ENCODE measurements at places on chromosomes 3 and 15.

- DNase-seq: no peak
Observed at GRCh38 chr3:164752812-164753211, 325.5 kb downstream of the SI start.

- no peak for DNase-seq
Observed at GRCh38 chr3:94862703-94863102, 799.8 kb downstream of the NSUN3 start.

GRCh38 chr15:38187630-38188313, 64.9 kb upstream of the SPRED1 start:
- DNase-seq: no peak

- peak; percentile 39 for DNase-seq
Observed at GRCh38 chr15:23642413-23643044, 5.1 kb downstream of the MAGEL2 start.

- no peak for DNase-seq
Observed at GRCh38 chr3:189927975-189928895, 192.5 kb downstream of the P3H2 start.

DNA sequence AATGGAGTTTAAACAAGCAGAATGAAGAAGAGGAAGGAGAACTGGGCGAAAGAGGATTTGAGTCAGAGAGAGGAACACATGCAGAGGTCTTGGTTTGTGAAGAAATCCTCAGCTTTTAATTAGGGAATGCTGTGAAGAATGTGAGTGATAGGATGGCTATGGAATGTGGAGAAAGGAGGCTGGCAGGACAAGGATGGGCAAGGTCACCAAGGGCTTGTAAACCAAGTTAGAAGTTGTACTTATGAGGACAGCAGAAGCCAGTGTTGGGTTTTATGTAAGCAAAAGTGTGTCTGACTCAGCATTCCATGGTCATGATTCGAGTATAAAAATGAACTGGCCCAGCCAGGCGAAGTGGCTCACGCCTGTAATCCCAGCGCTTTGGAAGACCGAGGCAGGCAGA, 60.0 kb upstream of the IL12A start:
- DNase-seq: no peak

DNA sequence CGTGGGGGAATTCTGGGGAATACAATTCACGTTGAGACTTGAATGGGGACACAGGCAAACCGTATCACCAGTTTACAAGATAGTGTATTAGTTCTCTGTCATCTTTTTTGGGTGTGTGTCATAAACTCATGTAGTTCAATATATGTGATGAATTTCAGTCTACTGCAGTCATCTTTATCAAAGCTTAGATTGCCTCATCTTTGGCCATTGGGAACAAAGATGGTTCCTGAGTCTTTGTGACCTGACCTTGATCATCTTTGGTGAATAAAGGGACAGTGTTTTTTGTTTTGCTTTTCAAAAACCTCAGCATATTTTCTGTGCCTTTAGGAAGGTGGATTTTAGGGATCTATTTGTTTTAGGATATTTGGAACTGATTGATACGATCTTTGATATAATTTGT, 23.3 kb downstream of the LRCH3 start:
- no peak for DNase-seq

GRCh38 chr3:18423401-18424212, 1.5 kb downstream of the SATB1 start:
- peak; percentile 64 for DNase-seq

DNA sequence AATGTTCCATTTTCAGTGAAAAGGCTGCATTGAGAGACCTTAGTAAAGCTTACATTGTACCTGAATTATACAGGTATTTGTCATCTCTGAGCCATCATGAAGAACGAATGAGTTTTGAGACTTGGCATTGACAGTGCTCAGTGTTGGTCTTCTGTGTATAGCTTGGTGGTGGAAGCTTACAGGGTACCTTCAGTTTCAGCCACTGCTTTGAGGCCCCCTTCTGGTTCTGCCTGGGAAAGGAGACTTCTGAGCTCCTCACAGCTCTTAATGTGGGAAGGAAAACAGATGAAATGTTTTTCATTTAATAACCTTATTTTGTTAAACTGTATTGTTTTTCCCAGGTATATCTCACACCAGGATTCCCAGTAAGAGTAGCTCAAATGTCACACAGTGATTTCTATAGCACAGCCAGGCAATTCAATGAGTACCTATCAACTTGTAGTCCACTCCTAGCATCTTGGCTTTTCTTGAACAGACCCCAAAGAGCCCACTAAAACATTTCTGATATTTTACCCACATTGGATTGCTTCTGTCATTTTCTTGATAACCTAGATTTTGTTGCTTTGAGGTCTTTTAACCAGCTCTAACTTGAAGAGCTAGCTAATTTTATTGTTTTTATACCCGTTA, 5.6 kb downstream of the SERPINI1 start:
- DNase-seq: no peak

- no peak for DNase-seq
Observed at GRCh38 chr3:22122567-22122966, 371.6 kb upstream of the ZNF385D start.

- no peak for DNase-seq
Observed at GRCh38 chr15:101207867-101208288, 44.0 kb downstream of the CHSY1 start.

GRCh38 chr3:21672303-21672702, 78.7 kb downstream of the ZNF385D start:
- no peak for DNase-seq
